Left renal cortex interstitium (tissue), 4 donors: ENCODE measurements at places on chromosomes 2 and 18. TPM values are rescaled to one million over a fixed set of nuclear protein-coding genes. Genes with fewer than 3 reads are reported as not detected.

GRCh38 chr2:145721681-145722080 is 1201.8 kb upstream of the ZEB2 start:
- no peak for DNase-seq

GRCh38 chr2:218860950-218861381 is 1.4 kb downstream of the WNT6 start:
- DNase-seq, result peak; percentile 67

GRCh38 chr2:2507417-2507997 is 176.4 kb upstream of the MYT1L start:
- no peak for DNase-seq

DNA sequence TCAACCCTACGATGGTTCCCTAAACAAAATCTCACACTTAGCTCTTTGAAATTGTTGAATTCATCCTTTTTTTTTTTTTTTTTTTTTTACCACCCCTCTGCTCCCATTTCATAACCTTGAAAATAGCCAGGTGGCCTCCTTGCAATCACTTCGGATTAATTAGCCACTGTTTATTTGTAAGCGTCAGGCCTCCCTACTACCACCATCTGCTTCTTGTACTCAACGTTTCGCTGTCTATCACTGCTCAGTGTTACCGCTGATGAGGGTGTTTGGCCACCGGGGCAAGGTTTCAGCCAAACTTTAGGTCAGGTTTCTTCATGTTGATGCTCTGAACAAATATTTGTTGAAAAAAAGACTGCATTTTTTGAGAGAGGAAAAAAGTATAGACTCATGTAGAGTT is 183.2 kb downstream of the EPHA4 start:
- DNase-seq, result no peak

Gene CFC1
- polyA plus RNA-seq, result not detected

Gene RND3
- 43.5 TPM for polyA plus RNA-seq

GRCh38 chr18:4241090-4241617 is 214.0 kb downstream of the DLGAP1 start:
- DNase-seq, result no peak

- no peak for DNase-seq
Measured at GRCh38 chr18:3321133-3321812, 59.3 kb downstream of the MYL12B start.

Gene CYP26B1
- 16.1 TPM for polyA plus RNA-seq

Gene RPRD1A
- polyA plus RNA-seq, result 76.7 TPM

GRCh38 chr2:148593421-148593820 is 51.1 kb upstream of the EPC2 start:
- DNase-seq, result no peak

DNA sequence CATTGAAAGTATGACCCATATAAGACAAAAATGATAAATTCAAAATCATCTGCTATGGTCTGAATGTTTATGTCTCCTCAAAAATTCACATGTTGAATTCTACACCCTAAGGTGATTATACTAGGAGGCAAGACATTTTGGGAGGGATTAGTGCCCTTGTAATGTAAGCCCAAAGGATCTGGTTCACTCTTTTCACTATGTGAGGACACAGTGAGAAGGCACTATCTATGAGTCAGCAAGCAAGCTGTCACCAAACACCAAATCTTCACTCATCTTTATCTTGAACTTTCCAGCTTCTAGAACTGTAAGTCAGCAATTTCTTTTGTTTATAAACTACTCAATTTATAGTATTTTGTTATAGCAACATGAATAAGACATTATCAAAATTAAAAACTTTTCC is 284.7 kb upstream of the ZC3H15 start:
- DNase-seq, result no peak
